ENCODE measurements at places on chromosomes 1 and 21.

- DNase-seq = no peak
Measured at GRCh38 chr1:212606395-212607205, 2.0 kb upstream of the ATF3 start.

DNA sequence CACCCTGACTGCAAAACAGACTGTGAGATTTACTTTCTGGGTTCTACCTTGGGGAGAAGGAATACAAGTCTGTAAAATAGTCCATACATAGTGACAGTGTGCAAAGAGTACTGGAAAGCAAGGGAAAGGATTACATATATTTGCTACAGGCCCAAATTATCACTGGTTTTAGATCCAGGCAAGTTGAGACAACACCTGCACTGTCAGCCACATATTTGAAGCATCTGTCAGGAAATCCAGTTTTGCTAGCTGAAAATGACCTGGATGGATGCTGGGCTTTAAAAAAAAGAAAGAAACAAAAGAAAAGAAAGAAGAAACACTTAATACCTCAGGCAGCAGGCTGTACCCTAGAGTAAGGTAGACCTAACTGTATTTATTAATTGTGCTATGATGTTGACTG lies 23.9 kb upstream of the SPRR2G start:
- DNase-seq = no peak

DNA sequence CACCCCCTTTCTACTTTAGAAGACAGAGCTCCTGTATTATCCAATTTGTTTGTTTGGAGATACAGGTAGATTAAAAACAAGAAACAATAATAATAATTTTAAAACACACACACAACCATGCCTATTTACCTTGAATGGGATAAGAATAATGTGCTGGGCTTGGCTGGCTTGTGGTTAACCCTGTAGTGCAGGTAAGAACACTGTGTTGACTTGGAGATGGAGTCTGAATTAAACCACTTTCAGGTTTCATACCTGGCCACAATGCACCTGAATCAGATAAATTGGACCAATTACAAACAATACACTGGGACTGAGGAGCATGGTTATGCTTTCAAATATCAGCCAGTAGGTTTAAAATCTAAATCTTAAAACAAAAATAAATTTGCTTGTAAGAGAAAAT lies 60.8 kb downstream of the EYA3 start:
- DNase-seq = no peak

DNA sequence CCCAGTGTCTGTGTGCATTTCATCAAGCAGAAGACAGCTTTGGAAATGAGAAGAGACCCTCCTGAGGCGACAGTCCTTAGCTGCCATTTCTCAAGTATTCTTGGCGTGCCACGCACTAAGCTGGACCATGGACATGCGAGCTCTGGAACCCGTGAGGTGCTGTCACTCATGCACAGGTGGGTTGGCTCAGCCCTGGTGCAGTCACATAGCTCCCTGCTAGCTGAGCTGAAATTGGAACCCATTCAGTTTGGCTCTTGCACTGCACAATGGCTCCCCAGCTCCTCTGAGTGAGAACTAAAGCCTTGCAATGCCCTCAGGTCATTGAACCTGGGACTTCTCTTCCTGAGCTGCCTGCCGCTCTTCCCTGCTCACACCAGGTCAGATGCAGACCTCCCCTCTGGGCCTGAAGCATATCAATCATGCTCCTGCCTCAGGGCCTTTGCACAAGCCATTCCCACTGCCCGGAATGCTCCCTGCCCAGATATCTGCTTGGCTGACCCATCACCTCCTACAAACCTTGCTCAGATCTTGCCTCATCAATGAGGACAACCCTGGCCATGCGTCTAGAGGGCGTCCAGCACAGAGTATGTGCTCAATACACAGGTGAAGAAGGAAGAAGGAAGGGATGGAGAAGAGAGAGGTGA lies 6.3 kb upstream of the SRARP start:
- DNase-seq = no peak

GRCh38 chr1:117541585-117541984 lies 64.3 kb upstream of the TENT5C start:
- DNase-seq = no peak

GRCh38 chr1:65310078-65310587 lies 790 bp downstream of the DNAJC6 start:
- no peak for DNase-seq

DNA sequence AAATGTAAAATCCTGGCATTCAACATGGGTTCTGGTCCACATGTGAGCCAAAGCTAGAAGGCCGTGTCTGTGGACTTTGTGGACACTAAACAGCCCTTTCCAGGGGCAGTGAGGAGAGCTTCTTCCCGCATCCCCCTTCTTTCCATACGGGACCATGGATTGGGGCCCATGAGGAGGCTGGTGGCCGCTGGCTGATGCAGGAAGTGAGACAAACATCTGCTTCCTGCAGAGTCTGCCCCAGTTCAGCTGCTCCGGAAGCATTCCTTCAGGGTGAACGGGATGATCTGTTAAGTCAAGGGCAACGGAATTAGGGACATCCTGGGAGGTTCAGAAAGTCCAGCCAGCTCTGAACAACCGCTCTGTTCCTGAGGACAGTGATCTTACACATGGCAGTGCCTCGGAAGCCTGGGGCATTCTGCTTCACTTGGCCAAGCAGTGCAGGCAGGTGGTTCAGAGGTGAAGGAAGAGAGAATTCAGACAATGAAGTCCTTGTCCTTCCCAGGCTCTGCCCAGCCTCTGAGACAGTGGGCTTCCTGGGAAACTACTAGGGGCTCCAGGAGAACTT lies 1.5 kb downstream of the CA6 start:
- DNase-seq = no peak

GRCh38 chr1:102466487-102466886 lies 469.8 kb upstream of the OLFM3 start:
- DNase-seq = no peak

DNA sequence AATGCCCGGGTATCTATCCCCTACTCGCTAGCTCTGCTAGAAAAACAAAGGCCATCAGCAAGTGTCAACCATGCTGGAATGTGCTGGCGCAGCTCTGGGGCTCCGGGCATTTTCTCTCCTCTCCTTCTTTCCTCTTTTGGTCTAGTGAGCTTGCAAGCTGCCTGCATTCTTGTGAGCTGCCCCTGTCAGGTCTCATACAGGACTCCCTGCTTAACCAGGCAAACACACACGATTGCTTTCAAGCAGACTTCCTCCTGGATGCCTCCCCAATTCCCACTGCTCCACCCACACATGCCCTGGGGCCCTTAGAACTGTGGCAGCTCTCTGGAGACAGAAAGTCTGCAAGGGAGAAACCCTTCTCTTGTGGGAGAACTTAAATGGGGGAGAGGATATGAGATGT lies 35.7 kb upstream of the SUCO start:
- DNase-seq = peak; percentile 16

DNA sequence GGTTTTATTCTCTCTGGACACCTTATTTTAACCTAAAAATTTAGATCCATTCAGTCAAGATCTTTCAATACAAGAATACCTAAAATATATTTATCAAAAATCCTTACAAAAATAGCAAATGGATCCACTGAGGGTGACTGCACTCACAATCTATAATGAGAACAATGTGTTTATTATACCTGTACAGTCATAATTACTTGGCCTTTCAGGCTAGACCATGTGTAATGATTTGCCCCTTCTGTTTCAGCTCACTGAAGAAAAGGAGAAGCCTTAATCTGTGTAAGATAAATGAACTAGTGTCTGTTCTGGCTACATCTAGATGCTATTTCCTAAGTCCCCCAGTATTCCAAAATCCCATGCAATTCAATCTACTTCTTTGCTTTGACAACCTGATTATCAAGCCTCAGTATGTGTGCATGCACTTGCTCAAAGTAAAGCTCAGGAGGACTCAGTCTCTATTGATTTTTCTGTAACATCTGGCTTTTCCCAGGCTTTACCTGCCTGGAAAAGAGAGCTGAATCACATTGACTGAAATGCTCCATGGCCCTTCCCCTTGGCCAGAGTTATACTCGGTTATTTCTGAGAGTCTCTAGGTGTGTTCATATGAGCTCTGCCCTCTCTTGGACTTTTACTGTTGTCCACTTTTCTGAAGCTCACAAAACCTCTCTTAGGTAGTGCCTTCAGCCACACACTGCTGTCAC lies 27.6 kb downstream of the CRP start:
- no peak for DNase-seq

- DNase-seq = no peak
Measured at GRCh38 chr1:210089855-210090254, 142.7 kb upstream of the SERTAD4 start.

GRCh38 chr21:39885119-39885848 lies 18.0 kb downstream of the PCP4 start:
- no peak for DNase-seq

DNA sequence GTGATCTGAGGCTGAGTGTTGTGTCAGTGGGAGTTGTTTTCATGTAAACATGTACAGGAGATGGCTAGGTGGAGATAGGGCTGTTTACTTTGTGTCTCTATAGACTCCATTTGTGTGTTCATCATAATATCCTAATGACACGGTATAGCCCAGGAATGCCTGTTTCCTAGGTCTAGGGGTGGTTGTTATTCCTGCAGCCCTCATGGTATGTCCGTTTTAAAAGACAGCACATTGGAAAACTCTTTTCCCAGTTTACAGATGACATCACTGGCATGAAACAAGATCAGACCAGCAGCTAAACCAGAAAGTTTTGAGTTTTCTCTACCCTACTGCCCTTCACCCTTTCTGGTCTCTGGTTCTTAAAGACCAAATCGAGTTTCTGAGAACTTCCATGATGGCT lies 227.3 kb upstream of the TMEM51 start:
- DNase-seq = no peak

- DNase-seq = no peak
Measured at GRCh38 chr1:153001382-153001781, at the start of gene SPRR3. Gene SPRR3 (plus strand): TSS chr1:153001749. CDS start chr1:153003021, 1,272 bp downstream.
